WTC11 (cell line): ENCODE measurements at places on chromosomes 4 and X. TPM values are rescaled to one million over a fixed set of nuclear protein-coding genes. Genes with fewer than 3 reads are reported as not detected.

- no peak for DNase-seq
Observed at GRCh38 chrX:154548028-154548316, 552 bp downstream of the IKBKG start.

- DNase-seq, result no peak
Observed at GRCh38 chr4:179478608-179479007, 2036.4 kb upstream of the AGA start.

DNA sequence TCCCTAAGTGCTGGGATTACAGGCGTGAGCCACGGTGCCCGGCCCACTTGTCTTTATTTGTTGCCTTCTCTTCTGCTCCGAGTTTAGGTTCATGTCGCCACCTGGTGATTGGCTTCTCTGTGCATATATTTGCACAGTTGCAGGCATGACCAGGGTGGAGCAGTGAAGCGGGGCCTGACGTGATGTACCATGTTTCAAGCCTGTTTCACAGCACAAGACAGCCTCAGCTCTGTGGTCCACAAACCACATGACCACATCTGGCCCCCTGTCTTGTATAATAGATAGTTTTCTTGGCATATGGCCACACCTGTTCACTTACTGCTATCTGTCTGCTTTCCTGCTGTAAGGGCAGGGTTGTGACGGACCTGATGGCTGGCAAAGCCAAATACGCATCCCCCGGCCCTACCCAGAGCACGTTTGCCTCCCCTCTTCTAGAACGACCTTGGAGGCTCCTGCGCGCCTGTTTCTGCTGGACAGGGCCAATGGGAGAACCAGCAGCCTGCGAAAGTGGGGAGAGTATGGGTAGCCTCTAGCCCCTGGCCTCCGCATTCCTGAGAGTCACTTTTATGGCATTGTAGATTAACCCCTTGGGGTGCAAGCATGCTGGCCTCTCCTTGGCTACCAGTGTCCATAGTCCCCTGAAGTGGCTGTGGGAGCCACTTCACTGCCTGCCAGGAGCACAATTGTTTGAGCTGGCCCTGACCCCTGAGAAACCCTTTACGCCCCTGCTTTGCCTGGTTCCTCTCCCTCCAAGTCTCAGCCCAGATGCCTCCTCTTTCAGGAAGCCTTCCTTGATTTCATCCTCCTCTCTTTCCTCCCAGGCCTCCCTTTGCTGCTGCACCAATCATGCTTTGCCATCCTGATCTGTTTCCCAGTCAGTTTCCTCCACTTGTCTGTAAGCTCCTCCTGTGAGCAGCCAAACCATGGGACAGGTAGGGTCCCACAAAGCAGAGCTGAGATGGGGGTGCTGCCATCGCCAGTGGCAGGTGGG is 6.0 kb upstream of the SH3TC1 start:
- DNase-seq, result no peak

- peak; percentile 19 for DNase-seq
Observed at GRCh38 chr4:64399313-64400109, 9.7 kb downstream of the TECRL start.

- no peak for DNase-seq
Observed at GRCh38 chrX:109774706-109775105, 41.6 kb upstream of the ACSL4 start.

DNA sequence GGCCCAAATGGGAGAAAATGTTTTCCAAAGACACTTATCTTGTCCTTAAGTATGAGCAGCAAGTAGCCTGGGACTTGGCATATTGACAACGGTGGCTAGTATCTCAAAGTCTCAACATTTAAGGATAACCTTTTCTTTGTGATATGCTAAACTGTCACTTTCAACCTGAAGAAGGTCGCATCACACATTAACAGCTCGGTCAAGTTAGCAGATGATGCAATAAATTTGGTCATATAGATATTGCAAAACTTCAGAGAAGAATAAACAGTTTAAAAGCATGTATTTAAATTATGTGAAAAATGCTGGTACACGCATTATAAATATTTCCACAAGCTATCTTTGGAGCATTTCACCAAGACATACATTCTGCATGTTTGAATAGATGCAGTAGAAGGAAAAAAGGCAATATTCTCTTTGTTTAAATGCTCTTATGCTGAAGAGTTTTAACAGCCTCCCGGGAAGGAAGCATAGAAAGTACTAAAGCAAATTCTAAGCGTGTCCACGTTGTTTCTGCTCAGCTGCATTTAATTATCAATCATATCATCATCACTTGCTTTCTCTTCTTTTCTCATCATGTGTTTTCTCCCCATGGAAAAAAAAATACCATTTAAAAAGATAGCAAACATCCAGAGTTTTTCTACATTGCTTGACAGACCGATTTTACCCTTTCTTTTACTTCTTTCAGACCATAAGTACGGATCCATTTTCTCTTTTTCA is 24.2 kb downstream of the ARHGAP6 start:
- DNase-seq, result no peak

GRCh38 chr4:73718375-73719373 is 21.7 kb upstream of the CXCL8 start:
- DNase-seq, result no peak

DNA sequence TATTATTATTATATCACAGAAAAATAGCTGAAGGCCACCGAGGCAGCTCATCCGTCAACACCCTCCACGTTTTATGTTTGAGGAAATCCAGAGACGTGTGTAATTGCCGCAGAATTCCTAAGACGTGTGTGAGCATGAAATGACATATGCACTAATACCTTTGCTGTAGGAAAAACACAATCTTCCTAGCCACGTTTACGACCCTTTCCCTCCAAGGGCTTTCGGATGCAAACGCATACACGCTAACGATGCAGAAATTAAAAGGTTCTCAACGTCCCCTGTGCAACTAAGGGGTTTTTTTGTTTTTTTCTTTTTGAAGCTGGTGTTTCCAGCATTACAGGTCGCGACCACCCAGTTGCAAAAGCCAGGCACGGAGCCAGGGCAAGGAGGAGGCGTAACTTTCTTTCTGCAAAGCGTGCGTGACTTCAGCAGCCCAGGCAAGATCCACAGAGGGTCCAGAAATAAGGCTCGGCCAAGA is 33.8 kb downstream of the CRLF2 start:
- no peak for DNase-seq

DNA sequence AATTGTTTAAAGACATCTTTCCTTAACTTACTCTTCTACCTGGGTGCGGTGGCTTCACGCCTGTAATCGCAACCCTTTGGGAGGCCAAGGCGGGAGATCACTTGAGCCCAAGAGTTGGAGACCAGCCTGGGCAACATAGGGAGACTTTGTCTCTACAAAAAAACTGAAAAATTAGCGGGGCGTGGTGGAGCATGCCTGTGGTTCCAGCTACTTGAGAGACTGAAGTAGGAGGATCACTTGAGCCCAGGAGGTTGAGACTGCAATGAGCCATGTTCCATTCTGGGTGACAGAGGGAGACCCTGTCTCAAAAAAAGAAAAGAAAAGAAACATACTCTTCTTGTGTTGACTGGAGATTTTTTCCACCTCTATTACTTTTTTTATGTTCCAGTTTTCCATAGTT is 181.9 kb downstream of the RAPGEF2 start:
- no peak for DNase-seq

DNA sequence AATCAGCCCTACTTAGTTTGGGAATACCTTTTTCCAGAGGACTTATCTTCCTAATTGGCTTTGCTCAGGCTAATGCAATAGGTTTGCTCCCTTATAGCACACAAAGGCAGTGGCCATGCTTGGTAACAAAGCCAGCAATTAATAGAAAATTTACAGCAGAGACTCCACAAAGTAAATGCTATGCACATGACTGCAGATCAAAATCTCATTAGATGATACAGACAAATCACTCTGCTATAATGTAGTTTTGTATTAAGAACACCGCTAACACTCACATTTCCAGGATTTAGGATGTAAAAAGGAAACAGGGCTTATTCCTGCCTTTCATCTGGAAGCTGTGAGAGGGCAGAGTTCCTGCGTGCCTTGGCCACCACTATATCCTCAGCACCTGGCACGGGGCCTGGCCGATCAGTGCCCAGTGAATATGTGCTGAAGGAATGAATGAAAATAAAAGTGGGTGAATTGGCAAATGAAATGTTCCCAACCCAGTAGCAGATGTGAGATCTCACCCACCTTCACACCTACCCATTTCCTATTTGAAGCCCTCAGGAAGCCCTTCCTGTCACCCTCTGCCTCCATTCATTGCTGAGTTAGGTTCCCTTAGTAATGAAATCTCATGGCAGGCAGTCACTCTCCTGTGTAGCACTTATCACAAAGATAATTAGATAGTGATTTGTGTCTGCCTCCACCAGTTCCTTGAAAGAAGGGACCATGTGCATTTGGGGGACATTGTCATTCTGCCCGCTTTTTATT is 5.1 kb downstream of the SEPTIN6 start:
- no peak for DNase-seq

DNA sequence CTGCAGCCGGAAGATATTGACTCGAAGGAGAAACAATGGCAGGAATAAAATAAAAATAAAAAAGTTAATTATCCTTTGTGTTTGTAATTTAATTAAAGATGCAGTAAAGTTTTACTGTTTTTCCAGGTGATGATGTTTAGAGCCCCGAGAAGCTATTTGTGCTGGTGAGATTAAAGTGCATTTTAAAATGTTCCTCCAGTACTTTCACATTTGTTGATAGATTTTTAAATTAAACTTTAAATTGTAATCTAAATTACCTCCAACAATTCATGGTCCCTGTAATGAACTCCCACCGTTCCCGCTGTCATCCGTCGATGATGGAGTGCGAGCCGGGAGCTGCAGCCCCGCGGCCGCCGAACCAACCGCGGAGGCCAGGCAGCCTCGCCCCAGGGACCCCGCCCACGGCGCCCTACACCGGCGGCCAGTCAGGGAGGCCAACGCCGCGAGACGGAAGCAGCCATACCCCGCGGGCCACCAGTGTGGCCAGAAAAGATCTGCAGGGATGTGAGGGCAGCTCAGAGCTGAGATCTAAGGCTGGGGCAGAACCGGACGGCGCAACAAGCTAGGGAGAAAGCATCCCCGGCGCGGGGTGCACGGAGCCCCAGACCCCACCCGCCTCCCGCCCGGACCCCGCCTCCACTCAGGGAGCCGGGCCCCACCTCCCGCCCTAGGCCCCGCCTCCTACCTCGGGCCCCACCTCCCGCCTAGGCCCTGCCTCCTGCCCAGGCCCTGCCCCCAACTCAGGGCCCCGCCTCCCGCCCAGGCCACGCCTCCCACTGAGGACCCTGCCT is 104.0 kb downstream of the FAM53A start:
- peak; percentile 99 for DNase-seq

- DNase-seq, result no peak
Observed at GRCh38 chrX:105017641-105018040, 202.9 kb downstream of the TEX13A start.

GRCh38 chr4:107863416-107863815 is 38.7 kb downstream of the SGMS2 start:
- no peak for DNase-seq

DNA sequence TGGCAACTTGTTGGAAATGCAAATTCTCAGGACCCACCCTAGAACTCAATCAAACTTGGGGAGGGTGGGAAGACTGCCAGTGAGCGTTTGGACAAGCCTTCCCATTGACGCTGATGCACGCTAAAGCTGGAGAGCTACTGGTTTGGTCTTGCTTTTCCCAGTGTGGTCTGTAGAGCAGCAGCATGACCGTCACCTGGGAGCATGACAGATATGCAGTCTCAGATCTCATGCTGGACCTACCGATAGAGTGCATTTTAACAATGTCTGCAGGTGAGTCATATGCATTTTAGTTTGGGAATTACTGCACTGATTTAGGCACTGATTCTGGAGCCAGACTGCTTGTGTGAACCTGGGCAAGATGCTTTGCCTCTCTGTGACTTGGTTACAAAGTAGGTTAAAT is 27.2 kb downstream of the HPF1 start:
- no peak for DNase-seq

- no peak for DNase-seq
Observed at GRCh38 chr4:85779165-85779564, 304.2 kb downstream of the ARHGAP24 start.

DNA sequence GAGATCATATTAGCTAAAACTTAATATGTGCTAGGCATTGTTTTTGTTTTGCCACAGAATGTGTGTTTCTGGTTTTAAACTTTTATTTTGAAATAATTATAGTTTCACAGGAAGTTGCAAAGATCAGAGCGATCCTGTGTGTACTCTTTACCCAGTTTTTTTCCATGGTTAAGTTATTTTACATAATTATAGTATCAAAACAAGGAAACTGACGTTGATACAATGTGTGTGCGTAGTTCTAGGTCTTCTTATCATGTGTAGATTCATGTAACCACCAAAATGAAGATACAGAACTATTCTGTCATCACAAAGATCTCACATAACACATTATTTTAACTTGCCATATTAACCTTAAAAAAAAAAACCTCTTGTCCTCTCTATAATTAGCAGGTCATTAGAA is 69.2 kb downstream of the BLTP1 start:
- DNase-seq, result no peak

- DNase-seq, result no peak
Observed at GRCh38 chr4:76758996-76759395, 138.9 kb downstream of the SOWAHB start.

- no peak for DNase-seq
Observed at GRCh38 chr4:76596713-76597112, 161.7 kb downstream of the SHROOM3 start.

- no peak for DNase-seq
Observed at GRCh38 chrX:155259752-155260151, 4.5 kb downstream of the RAB39B start.

DNA sequence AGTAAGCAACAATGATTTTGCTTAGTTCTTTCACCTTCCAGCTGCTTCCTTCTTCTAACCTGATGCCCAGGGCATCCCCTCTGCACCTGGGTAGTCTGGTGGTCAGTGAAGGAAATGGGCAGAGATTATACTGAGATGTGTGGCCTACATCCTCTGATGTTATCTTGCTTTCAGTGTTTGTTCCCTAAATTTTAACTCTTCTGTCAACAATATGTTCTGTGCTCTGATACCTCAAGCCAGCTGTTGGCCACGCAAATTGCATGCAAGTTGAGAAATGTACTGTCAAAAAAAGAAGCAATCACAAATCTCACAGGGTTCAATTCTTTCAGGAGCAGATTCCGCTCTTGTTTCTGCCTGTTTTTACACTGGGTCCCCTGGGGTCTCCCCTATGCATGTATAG is 73.8 kb downstream of the FBXW7 start:
- no peak for DNase-seq

DNA sequence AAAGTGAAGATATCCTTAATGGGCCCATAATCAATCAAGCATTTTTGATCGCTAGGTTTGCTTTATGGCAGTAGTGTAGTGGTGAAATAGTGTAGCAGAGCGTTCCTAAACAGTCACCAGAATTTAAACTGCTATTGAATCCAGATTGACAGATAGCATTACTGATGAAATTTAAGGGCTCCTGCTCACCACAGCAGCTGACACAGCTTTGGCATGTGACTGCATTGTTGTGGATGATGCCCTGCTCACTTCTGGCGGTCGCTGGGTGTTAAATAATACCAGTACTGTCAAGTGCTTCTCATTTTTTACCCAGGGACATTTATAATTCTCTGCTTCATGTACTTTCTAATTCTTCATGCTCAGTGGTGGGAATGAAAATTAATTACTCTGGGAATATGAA is 102.0 kb upstream of the ARHGAP24 start:
- no peak for DNase-seq

Gene IL3RA
- 0.26 to 0.48 TPM in 2 of 3 replicates, not detected in the other for total RNA-seq

Gene UGT2A2
- total RNA-seq, result not detected in 3 replicates

Gene CFAP47
- 0.07 TPM in 1 of 3 replicates, not detected in the others for total RNA-seq

Gene RTL9
- total RNA-seq, result 0.07 to 0.24 TPM (median 0.11 TPM) in 3 replicates
